ENCODE measurements at places on chromosomes 12 and 14.

DNA sequence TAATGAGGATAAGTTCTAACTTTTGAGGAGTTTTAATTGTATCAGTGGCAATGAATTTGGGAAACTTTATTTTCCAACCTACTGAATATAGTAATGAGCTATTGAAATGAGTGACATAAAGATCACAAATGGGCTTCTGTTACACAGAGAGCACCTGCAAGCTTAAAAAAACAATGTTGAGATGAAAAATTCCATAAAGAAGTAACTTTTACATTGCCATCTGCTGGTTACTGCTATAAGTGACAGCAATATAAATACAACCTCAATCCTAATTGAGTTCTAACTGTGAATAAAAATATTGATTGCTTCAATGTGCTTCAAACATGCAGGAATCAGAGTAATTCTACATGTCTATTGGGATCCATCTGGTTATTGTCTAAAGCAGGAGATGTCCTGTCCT, 14.2 kb downstream of the WIF1 start:
- DNase-seq = no peak

GRCh38 chr14:74569806-74570591, 42.0 kb downstream of the LTBP2 start:
- peak; percentile 65 for DNase-seq

GRCh38 chr12:116370886-116371580, 93.5 kb upstream of the MED13L start:
- no peak for DNase-seq

DNA sequence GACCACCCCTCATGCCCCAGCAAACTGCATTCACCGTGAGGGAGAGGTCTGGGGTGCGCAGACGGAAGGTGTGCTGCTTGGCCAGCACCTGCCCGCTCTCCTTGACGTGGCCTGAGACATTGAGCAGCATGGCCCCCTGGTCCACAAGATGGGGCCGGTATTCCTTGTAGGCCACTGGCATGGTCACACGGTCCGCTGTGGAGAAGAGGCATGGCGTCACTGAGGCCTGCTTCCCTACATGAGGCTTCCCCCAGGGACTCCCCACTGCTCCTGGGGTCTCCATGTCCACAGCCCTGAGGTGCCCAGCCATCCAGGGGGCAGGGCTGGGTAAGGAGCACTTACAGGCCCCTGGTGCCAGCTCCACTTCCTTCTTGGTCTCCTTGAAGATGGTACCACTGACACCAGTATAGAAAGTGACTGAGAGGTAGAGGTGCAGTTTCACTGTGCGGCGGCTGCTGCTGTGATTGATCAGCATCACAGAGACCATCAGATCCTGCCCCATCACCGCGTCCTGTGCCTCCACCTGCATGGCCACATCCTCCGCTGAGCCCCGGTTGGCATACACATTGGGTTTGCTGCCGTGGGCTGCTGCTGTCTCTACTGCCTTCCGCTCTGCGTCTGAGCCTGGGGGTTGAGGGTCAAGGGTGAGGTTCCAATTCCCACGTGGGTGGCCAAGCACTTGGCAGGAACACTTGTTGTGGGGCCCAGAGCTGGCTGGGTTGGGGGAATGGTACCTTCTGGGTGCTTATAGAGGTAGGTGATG, 8.2 kb downstream of the TGM1 start:
- DNase-seq = no peak

GRCh38 chr12:39237004-39237403, 205.9 kb downstream of the KIF21A start:
- DNase-seq = no peak

- no peak for DNase-seq
These were observed 7.0 kb upstream of the VRK1 start for GRCh38 chr14:96790186-96790585.

All from aorta (tissue), 5 donors.